ENCODE measurements at places on chromosomes 1 and 21.

DNA sequence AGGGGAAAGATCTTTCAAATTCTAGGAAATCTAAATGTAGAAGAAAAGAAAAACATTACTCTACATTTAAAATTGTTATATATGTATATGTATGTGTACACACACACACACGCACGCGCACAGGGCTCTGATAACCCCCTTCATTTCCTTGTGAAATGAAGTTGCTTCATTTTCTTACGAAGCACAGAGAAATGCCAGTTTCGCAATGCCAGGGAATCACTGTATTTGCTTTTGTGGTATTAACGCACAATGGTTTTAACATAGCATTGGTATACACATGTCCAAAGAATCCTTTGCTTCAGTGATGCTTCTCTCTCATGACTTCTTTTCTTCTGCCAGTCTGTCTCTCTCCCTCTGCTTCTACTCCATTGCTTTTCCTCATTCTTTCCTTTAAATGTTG is 8.4 kb upstream of the DDAH1 start:
- DNase-seq, result no peak

DNA sequence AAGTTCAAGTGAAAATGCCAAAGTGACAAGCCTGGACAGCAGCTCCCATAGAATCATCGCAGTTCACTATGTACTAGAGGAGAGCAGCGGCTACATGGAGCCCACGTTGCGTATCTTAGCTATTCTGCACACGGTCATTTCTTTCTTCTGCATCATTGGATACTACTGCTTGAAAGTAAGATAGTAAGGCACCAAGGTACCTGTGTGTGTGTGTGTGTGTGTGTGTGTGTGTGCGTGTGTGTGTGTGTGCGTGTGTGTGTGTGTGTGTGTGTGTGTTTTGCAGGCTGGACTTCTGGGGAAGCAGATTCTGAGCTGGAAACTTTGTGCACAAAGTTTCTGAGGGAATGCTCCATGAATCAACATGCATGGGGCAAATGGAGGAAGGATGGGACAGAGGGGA is 98.6 kb downstream of the ZP4 start:
- DNase-seq, result no peak

DNA sequence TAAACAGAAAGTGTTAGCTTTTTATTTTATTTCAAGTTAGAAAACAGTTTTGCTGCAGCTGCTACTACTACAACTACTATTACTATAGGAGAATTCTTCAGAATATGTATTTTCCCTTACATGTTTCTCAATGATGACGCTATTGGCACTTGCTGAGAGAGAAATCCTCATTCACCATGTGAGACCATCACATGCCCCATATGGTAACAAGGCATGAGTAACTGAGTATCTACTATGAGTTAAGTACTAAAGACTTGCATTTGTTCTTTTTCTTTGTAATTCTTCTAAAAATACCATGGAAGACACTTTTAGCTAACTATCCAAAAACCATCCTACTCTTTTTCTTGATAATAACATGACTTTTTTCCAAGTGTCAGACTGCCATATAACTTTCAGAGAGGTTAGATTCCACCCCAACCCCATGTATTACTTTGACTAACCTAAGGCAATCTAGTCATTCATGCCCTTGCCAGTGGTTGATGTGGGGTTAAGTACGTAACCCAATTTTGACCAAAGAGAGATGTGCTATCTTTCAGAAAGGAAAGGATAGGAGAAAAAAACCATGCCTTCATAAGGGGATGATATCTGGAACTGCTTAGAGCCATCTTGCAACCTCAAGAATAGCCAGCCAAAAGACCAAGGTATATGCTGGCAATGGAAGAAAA is 42.9 kb downstream of the COP1 start:
- no peak for DNase-seq

DNA sequence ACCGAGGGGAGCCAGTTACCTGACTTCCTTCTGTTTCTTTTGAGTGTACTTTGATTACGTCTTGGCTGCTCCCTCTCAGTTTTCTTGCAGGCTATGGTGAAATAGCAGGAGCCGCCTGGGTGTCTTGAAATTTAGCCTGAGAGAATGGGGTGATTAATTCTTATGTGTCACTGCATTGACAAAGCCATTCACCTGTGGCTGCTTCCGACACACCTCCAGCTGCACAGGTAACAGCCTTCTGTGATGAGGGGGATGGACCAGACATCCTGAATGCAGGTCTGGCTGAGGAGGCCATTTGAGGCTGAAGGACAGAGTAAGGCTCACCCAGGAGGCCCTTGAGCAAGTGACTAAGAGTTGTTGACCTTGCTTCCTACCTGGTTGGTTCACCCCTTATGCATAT is 16.5 kb downstream of the CACNA1E start:
- no peak for DNase-seq

- DNase-seq, result no peak
These were observed 18.1 kb upstream of the BMP8A start for GRCh38 chr1:39473324-39473723.

GRCh38 chr1:59680044-59680443 is 134.7 kb upstream of the HOOK1 start:
- DNase-seq, result peak; percentile 49

DNA sequence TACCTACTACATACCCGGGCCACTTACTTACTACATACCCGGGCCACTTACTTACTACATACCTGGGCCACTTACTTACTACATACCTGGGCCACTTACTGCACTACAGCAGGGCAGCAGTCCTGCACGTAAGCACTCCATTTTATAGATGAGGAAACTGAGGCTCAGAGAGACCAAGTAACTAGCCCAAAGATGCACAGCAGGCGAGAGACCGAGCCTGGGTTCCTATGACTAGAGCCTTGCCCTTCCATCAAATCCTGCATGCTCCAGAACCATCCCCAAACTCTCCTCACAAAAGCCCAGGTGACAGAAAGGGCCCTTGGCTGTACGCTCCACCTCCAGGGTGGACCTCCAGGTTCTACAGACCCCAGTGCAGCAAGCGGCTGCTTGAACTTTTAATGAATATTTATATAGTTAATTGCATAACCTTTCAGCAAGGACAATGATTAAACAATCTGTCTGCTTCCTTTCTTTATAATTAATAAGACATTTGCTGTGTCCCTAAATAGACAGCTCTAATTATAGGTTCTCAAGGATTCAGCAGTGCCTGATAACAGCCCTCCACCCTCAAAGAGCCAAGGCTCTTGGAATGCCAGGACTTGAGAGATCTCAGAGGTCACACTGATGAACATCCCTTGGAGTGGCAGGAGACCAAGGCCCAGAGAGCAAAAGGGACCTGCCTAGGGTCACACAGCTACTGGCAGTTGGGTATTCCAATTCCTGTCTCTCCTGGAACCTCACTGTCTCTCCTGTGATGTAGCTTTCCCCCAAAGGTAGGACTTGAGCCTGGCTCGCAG is 43.4 kb downstream of the LRP8 start:
- DNase-seq, result no peak

DNA sequence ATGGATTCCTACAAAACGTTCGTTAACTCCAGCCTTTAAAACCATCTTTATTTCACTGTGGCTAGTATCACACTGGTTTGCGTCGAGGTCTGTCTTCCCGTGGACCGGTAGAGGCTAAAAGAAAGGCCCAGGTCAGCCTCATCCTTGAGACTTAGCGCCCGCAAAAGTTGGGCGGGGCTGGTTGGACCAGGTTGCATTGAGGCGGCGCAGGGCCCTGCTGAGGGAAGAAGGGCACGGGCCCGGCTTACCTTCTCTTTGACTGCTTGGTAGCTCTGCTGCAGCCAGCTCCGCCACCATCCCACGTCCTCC is 455 bp downstream of the BSDC1 start:
- no peak for DNase-seq
